ENCODE measurements at places on chromosomes 1 and 21. TPM values are rescaled to one million over a fixed set of nuclear protein-coding genes. Genes with fewer than 3 reads are reported as not detected.

Gene CYP4A11
- not detected for total RNA-seq

GRCh38 chr21:35223480-35224156 is 174.5 kb upstream of the RUNX1 start:
- DNase-seq: no peak

Gene ANGPTL3
- not detected for total RNA-seq

DNA sequence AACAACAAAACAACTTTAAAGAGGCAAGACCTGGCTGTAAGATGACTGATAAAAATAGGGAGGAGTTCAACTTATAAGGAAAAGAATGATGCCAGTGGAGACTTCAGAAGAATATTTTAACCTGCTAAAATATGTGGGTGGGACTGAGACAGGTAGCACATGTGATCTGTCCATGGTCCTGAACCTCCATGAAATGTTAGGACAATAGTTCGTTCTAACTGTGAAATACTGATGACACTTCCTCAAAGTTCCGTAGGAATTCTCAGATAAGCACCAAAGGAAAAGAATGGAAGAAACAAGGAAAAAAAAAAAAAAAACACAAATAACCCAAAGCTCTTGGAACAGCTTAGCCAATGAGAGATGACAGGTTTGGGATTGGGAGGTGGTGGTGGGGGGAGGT is 44.7 kb downstream of the CDC42BPA start:
- peak; percentile 43 for DNase-seq

- DNase-seq: peak; percentile 13
Measured at GRCh38 chr21:45887120-45887611, 94.4 kb upstream of the COL6A1 start.

Gene CCDC185
- not detected for total RNA-seq

Measured in bronchial epithelial cell (primary cell).